Stimulated activated CD4-positive, alpha-beta T cell treated with anti-CD3 and anti-CD28 coated beads, Interleukin-15, amount 100 ng/mL, for 1 hour (primary cell): ENCODE measurements at places on chromosomes 12 and 14.

- no peak for DNase-seq
Observed at GRCh38 chr12:47718531-47718930, 6.8 kb downstream of the ENDOU start.

DNA sequence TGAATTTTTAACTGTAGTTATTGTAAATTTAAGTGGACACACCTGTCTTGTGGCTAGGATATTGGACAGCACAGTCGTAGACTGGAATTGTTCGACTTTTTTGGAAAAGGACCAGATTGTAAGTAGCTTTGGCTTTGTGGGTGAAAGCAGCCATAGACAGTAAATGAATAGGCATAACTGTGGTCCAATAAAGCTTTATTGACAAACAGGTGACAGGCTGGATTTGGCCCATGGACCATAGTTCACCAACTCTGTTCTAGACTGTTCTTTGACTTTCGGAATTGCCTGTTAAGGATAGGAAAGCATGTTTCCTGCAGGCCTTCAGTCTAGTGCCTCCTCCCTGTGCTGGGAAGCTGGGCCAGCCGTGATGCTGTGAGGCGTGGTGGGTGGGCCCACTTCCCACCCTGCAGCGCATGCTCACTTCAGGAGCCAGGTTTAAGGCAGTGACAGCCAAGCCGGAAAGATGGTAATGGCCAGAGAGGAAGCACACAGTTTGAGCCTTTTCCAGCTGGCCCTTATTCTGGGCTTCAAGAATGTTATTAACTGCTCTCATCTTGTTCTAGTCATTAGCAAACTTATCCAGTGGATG is 51.8 kb downstream of the PPP2R5C start:
- DNase-seq, result no peak

- DNase-seq, result no peak
Observed at GRCh38 chr12:27802511-27802910, 22.5 kb upstream of the MANSC4 start.

GRCh38 chr14:99537399-99537798 is 56.2 kb downstream of the CCNK start:
- no peak for DNase-seq

GRCh38 chr12:29589851-29590250 is 92.4 kb upstream of the OVCH1 start:
- DNase-seq, result no peak

- DNase-seq, result no peak
Observed at GRCh38 chr14:26621807-26622560, 24.2 kb upstream of the NOVA1 start.

DNA sequence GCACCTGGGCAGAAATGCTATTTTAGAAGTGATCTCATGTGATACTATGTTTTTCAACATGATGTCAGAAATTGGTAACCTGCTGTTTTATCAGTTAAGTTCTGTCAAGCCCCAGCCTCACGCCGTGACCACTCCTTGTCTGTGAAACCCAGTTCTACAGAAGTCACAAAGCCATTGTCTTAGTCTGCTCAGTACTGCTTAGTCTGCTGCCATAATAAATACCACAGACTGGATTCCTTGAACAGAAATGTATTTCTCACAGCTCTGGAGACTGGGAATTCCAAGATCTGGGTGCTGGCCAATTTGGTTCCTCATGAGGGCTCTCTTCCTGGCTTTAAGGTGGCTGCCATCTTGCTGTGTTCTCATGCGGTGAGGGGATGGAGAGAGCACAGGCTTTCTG is 176.9 kb downstream of the PRKCH start:
- no peak for DNase-seq

DNA sequence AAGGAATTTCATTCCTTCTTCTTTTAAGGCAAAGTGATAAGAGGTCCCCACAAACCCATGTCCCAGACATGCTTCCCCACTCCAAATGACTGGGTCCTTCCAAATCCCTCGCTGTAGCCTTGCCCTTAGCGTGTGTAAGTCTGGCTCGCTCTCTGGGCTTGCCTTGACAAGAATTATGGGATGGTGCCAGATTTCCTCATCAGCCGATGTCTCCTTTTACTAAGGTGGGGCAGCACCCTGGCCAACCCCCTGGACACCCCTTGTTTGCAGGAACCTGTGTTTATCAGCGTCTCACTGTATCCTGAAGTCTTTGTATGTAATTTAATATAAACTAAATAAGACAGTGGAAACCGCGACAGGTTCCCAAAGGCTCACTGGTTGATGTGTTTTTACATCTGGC is 493.3 kb downstream of the EGLN3 start:
- DNase-seq, result no peak

GRCh38 chr12:6226679-6227051 is 26.5 kb downstream of the CD9 start:
- no peak for DNase-seq

- DNase-seq, result no peak
Observed at GRCh38 chr14:70845601-70846000, 36.3 kb upstream of the MAP3K9 start.

DNA sequence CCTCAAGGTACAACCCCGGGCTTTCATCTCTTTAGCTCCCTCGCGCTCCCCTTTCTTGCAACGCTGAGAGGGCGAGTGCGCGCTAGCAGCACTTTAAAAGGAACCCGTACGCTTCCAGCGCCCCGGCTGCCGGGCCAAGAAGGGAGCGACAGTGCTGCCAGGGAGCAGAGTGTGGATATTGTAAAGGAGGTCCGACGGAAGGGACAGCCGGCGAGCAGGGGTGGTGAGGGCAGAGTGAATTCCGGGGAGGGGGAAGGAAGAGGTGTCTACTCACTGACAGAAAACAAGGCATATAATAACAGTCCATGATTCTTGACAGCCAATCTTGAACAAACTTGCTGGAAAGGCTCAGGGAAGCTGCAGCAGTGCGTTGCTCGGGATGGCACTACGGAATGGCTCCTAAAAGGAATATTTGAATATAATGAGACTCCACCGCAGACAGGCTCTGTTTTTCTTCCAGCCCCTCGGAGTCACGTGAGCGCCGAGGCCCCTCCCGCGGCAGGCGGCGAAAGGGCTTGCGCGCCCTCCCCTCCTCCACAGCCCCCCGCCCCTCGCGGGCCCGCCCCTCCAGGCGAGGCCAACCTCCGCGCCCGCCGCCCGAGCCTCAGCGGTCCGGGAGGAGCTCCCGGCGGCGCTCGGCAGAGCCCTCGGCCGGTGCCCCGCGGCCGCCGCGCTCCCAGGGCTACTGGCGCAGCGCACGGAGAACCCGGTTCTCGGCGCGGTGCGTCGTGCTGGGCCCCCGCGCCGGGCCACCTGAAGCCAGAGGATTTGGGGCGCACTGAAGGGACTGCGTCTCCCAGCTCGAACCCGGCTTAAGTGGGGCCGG is 3.4 kb downstream of the BMP4 start:
- DNase-seq, result no peak

DNA sequence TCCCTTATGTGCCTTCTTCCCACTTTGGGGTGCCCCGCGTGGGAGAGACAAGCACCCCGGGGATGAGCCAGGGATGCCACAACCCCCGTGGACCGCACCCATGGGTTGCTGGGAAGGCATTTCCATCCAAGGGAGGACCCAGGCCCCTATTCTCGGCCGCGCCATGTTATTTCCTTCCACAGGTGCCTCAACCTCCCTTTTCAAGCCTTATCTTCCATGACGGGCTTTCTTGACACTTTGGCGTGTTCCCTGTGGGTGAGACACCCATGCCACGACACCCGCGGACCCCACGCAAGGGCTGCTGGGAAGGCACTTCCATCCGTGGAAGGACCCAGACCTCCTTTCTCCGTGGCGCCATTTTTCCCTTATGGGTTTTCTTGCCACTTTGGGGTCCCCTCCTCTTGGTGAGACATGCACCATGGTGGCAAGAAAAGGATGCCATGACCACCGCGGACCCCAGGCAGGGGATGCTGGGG is 269.2 kb downstream of the ALG10 start:
- no peak for DNase-seq

DNA sequence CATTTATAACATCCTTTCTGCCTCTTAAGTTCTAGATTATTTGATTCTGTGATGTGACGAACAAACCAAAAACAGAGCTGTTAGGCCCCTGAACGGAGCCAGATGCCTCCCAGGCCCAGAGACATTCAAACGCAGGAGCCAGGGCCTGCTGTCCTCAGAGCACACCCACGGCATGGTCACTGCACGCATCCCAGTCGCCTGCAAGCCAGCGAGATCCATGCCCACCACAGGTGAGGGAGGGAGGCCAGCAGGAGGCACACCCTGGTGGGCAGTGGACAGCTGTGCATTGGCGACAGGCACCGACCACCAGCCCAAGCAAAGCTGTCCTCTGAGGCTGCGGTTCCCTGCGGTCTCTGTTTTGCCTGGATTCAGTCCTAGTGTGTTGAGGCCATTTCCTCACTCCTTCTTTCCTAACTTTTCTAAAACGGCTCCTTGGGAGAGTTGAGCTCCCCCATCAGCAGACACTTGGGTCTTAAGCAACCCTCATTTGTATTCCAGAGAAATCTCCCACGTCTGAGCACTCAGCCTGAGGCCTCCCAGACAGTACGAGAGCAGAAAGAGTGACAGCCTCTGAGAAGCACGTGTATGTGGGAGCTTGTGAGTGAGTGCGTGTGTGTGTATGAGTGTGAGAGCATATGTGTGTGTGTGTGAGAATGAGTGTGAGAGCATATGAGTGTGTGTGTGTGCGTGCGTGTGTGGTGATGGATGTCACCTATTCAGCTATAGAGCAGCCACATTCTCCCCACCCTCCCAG is 81.2 kb downstream of the CHGA start:
- no peak for DNase-seq

GRCh38 chr14:103546652-103547454 is 15.6 kb downstream of the BAG5 start:
- peak; percentile 54 for DNase-seq

DNA sequence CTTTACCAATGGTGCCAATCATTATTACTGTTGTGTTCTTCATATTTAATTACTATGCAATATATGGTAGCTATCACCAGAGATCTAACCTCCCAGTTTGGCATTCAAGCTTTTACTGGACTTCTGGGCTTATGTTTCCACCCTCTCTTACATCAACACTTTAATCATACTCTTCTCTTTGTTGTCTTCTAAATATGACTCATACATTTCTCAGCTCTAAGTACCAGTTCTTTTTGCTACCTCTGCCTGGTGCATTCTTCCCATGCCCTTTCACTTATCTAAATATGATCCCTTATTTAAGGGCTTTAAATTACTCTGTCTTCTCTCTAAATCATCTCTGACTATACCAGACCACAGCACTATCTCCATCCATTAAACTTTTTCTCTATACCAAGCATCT is 246.1 kb upstream of the CCDC196 start:
- DNase-seq, result no peak
